Myocyte (in vitro differentiated cells): ENCODE measurements at places on chromosomes 12 and 14.

- no peak for DNase-seq
Measured at GRCh38 chr12:99066726-99067125, 421.6 kb downstream of the APAF1 start.

DNA sequence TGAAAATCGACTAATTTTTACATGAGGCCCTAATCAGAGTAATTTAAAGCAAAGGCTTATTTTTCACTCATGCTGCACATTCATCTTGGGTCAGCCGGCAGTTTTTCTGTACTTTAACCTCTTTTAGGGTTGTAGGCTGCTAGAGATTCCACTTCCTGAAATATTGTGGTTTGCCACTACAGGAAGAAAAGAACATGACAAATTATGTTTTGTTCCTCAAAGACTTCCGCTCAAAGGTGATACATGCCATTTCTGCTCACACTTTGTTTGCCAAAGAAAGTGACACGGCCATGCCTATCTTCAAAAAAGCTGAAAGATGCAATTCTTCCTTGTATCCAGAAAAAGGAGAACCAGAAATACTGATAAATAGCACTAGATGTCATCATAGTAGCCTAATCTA, 183.4 kb upstream of the PPFIA2 start:
- no peak for DNase-seq

GRCh38 chr14:38108681-38109080, 99.0 kb upstream of the SSTR1 start:
- DNase-seq: no peak

DNA sequence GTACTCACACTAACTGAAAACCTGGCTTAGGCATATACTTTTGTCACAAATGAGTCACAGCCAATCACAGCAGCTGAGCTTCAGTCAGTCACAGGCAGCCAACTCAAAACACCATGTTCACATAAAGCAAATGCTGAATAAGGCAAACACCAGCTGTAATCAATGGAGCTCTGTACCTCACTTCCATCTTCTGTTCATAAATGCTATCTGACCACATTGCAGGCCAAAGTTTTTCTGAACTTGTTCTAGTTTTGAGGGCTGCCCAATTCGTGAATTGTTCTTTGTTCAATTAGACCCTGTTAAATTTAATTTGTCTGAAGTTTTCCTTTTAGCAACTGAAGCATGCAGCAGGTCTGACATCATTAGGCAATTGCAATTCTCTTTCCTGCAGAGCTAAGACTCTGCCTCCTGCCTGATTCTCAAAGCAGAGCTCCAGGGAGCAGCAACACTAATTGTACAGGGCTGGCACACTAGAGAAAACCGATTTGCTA, 129.9 kb downstream of the WIF1 start:
- DNase-seq: no peak

DNA sequence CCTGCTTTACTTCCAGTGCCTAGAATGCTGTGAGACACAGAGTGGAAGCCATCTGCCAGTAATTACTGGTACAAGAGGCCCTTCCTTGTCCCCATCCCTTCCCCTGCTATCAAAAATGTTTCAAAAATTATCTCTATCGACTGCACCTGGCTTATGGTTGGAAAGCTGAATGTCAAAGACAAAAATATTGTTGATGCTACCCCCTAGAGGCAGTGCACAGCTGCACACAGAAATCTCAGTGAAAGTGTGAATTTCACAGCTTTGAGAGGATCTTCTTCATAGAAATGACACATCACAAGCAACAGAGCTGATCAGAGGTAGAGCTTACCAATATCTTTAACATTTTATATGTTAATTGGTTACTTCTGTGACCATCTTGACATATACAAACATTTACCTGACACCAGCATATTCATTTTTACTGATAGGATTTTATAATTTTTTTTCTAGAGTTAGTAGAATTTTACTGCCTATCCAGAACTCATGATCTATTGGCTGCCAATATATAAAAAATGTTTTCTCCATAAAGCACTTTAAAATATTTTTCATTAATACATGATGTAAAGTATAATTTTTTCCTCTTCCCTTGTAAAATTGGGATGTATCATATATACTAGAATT, 138.0 kb downstream of the AACS start:
- DNase-seq: peak; percentile 14

DNA sequence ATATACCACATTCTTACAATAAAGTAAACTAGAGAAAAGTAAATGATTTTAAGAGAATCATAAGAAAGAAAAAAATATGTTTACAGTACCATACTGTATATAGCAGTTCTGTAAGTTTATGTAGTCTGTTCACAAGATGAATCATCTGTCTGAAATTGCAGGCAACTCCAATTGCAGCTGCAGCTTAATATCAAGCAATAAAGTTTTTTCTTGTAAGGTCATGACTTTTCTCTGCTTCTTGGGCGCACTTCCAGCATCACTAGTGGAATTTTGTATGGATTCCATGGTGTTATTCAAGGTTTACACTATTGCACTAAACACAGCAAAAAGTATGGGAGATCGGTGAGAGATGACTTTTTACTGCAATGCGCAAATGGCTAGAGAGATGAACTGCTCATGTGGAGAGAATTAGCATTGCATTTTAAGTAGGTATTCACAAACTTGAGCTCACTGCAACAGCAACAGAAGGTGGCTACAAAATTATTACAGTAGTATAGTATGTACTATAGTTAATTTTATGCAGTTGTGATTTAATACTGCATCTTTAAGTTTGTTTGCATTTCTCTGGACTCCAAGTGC, 445.4 kb upstream of the OR4E1 start:
- peak; percentile 0 for DNase-seq

DNA sequence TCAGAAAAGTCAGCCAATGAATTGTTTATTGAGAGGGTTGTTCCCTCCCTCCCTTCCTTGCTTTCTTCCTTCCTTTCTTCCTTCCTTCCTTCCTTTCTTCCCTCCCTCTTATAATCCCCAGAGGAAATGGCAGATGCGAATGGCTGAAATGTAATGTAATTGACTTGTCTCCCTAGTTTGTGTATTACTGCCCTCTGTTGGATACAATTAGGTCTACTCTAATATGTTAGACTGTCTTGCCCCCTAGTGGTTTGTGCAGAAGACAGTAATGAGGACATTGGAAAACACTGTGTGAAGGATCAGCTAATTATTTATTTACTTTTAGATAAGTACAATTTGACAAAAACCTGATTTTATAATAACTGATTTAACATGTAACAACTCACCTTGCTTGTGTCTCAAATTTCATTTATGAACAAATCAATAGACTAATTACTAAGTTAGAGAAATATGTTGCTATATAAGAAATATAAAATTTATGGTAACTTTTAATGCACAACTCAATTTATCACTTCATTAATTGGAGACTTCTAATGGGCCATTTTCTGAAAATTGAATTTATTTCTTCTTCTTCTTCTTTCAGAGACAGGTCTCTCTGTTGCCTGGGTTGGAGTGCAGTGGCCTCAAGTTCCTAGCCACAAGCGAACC, 229.8 kb upstream of the LRIG3 start:
- DNase-seq: peak; percentile 80

DNA sequence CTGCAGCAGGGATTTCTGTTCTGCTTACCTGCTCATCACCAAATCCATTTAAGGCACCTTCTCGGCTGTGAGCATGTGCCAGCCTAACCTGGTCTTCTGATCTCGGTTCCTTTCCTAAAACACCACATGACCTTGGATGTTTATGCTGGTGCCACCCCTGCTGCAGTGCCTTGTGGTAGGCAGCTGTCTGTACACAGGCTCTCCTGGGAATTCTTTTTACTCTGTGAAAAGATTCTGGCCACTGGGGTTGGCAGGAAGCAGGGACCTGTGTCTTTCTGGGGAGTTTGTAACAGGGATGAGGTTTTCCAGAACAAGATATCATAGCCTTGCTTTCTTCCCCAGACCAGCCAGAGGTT, 10.4 kb upstream of the PLEKHG3 start:
- DNase-seq: no peak

DNA sequence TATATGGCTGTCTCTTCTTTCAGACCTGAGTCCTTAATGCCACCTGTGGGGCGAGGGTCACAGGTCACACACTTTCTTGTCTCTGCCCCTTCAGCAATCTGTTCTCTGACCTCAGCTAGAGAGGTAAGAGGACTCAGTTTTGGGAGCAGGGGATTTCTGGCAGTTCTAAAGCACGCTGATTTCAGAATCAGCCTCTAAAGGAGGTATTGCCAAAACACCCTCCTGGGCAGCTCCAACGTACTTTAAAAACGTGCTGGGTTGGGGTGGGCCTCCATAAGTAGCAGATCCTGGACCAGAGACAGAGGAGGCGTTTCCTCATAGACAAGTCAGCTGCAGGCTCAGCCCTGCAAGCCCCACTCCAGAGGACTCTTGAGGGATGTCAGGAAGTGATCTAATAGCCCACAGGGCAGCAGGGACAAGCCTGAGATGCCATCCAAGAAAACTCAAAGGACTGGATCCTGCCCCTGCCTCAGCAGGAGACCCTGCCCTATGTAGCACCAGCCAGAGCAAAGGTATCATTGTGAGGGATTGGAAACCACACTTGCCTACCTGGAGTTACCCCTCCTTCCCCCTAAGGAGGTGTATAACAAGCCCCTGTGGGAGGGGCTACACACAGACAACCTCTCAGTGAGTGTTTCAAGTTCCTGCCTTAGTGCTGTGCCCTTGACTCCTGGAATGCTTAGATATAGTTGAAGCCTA, 8.5 kb downstream of the CTDSP2 start:
- DNase-seq: peak; percentile 54

DNA sequence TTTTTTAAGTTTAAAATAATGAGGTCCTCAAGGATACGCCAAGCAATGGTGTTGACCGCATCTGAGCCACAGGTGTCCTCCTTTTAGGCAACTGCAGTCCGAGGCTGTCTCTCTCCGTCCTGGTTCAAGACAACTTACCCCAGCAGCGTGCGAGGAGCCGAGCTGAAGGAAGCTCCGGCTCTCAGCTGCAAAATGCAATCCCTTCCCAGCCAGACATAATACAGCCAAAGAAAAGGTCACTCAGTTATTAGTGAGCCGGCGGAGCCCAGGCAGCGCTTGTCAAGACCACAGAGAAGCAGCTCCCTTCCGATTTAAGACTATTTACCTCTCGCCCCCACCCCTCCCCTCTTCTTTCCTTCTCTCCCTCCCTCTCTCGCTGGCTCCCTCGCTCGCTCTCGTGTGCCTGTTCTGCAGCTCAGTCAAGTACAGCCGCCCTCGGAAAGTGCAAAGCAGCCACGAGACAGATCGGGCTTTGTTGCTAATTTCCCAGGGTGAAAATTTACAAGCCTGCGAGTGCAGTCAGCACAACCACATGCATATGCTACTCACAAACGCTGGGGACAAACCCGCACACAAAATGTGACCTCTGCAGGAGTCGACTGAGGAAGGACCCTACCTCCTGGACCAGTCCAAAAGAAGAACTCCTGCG, 363 bp upstream of the LMO3 start:
- peak; percentile 81 for DNase-seq

DNA sequence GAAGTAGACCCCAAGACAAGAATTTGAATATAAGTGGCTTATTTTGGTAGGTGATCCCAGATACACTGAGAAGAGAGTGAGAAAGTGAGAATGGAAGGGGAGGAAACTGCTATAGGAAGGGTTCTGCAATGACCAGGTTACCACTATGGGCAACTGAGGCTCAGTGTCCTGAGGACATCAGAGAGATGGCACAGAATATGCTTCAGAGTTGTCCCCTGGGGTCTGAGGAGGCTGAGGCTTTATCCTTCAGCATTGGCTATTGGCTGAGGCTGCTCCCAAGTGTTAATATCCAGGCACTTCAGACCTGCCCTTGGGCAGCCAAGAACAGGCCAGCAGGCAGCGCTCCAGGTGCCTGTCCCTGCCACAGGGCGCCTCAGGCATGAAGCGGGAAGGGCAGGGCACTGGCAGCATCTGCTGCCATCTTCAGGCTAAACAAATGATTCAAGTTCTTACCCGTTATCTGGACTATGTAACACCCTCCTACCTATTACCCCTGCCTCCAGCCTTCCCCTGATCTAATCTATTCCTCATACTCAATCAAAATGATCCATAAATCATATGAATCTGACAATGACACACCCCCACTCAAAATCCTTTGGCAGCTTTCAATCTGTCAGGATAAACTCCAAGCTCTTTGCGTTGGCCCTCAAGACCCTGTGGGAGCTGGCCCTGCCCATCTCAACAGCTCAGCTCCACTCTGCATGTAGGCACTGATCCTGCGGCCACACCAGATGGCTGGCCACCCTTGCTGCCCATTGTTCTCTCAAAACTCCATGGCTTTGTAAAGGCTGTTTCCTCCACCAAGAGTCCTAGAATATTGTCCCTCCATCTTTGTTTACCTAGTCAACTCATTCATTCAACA, 42.4 kb downstream of the CKAP4 start:
- DNase-seq: peak; percentile 34

DNA sequence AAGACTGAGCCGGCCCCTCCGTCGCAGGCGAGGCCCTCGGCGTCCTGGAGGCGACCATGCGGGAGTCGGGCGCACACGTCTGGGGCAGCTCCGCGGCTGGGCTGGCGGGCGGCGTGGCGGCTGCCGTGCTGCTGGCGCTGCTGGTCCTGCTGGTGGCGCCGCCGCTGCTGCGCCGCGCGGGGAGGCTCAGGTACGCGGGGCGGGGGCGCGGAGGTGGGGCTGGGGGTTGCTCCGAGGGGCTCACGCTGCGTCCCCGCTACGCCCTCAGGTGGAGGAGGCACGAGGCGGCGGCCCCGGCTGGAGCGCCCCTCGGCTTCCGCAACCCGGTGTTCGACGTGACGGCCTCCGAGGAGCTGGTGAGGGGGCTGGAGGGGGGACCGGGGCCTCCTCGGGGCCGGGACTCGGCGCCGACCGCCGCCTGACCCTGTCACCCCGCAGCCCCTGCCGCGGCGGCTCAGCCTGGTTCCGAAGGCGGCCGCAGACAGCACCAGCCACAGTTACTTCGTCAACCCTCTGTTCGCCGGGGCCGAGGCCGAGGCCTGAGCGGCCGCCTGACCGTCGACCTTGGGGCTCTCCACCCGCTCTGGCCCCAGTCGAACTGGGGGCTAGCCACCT, 7.8 kb downstream of the AMN start:
- no peak for DNase-seq
